CD4-positive, alpha-beta T cell treated with Interferon gamma for 1 hour (primary cell): ENCODE measurements at places on chromosomes 11 and 22.

DNA sequence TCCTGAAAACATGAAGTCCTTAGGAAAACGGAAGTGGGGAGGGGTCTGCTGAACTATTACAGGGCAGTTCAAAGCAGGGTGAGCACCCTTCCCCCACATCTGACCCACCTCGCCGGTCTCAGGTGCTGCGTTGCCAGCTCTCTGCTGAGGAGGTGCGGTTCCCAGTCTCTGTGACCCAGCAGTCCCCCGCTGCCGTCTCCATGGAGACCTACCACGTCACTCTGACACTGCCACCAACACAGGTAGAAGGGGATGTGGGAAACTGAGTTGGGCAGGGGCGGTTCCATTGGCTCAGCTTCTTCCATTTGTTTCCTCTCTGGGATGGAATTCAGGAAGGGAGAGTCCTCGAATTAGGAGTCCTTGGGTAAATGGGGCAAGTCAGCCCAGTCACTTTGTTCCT lies 3.3 kb downstream of the C2CD2L start:
- no peak for DNase-seq

- no peak for DNase-seq
Observed at GRCh38 chr11:109735128-109735527, 313.1 kb downstream of the C11orf87 start.

GRCh38 chr11:17443000-17443399 lies 33.6 kb downstream of the ABCC8 start:
- DNase-seq, result no peak

DNA sequence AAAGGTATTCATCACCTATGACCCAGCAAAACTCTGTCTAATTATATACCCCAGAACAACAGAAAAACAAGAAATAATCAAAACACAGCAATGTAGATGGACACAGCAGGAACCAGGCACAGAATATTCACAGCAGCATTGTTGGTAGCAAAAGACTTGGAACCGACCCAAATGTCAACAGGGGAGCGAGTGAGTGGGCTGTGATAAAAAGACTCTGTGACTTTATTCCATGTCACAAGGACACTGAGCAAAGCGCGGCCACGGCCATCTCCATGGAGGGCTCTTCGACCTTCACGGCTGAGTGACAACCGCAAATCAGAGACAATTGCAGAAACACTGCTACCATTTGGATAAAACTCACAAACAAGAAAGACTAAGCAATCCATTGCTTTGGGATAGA lies 1373.1 kb downstream of the TBC1D22A start:
- no peak for DNase-seq

GRCh38 chr11:116224154-116224888 lies 548.5 kb downstream of the BUD13 start:
- no peak for DNase-seq
